ENCODE measurements at places on chromosomes 13 and 19. TPM values are rescaled to one million over a fixed set of nuclear protein-coding genes. Genes with fewer than 3 reads are reported as not detected.

DNA sequence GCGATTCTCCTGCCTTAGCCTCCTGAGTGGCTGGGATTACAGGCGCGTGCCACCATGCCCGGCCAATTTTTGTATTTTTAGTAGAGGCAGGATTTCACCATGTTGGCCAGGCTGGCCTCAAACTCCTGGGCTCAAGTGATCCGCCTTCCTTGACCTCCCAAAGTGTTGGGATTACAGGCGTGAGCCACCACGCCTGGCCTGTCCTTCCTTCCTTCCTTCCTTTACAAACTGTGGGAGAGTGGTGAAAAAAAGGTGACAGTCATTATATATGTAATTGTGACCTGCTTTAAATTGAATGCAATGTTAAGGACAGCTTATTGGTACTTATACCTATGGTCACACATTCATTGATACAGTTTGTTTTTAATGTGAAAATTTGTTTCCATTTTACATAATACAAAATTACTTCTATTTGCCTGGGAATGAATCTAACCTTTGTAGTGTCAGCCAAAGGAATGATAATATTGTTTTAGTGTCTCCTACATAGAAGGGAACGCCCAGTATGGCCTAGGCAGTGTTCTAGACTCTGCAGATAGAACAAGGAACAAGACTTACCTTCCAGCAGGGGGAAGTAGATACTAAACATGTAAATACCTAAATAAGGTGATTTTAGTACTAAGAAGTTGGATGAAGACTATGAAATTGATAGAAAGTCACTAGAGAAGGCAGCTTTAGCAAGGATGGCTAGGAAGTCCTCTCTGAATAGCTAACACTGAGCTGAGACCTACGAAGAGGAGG, 146.3 kb downstream of the GGACT start:
- DNase-seq = no peak

The ZIC5 gene
- total RNA-seq = not detected

The PALM3 gene
- total RNA-seq = not detected

- DNase-seq = no peak
Observed at GRCh38 chr19:1324806-1325567, 39.3 kb downstream of the EFNA2 start.

DNA sequence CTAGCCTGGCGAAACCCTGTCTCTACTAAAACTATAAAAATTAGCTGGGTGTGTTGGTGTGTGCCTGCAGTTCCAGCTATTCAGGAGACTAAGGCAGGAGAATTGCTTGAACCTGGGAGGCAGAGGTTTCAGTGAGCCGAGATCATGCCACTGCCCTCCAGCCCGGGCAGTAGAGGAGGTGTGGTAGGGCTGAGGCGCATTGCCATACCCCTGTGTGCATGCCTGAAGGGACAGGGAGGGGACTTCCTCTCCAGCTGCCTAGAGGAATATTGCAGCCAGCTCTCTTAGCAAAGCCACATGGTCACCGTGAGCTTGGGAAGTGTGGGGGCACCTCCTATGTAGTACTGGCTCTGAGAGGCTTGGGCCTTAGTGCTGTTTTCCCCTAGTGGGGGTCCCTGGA, 29.2 kb upstream of the PEPD start:
- DNase-seq = no peak

The REEP6 gene
- total RNA-seq = 2.8 TPM

The LRRC4B gene
- total RNA-seq = not detected

The CYP4F11 gene
- not detected for total RNA-seq

DNA sequence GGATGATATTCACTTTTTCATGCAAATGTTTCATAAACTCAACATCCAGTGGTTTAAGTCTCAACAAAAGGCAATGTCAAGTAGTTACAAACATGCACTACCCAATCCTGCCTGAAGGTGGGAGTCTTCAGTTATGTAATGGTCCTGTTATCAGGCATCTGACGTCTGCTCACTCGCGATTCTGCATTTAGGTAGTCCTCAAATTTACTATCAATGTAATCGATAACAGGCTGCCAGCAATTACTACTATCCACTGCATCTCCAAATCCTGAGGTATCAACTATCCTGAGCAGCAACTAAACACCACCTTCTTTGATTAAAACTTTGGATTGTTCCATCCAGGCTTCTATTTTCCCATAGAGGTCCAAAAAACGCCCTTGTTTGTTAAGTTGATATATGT, 51.2 kb downstream of the NLRP12 start:
- DNase-seq = no peak

GRCh38 chr13:26011996-26012821, 39.6 kb downstream of the SHISA2 start:
- peak; percentile 73 for DNase-seq

GRCh38 chr13:61466280-61466679, 50.6 kb upstream of the PCDH20 start:
- no peak for DNase-seq

The XRCC1 gene
- 40.0 TPM for total RNA-seq

DNA sequence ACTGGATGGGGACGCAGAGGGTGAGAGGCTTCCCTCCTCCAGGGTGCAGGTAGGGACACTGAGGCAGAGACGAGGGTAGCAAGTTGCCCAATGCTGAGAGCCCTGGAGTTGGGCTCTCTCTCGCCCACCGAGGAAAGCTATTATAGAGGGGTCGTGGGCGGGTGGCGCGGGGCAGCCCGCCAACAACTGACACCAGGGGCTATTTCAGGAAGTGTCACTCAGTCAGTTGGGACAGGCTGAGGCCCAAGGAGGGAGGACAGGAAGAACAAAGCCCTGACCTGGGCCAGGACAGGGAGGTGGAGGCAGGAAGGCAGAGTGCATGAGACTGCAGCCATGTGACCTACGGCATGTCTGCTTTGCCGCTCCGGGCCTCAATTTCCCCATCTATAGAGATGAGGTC, 29.9 kb downstream of the TINCR start:
- DNase-seq = no peak

GRCh38 chr13:58594747-58595600, 963.4 kb downstream of the PCDH17 start:
- DNase-seq = no peak

DNA sequence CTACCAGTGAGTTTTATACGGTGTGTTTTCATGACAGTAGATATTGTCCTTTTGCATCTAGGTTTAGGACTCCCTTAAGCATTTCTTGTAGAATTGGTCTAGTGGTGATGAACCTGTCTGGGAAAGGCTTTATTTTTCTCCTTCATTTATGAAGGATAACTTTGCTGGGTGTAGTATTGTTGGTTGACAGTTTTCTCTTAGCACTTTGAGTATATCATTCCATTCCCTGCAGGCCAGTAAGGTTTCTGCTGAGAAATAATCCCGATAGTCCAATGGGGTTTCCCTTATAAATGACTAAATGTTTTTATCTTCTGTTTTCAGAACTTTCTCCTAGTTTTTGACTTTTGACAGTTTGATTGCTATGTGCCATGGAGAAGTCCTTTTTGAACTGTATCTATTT, 57.2 kb downstream of the DNAJC3 start:
- DNase-seq = no peak

The GFY gene
- total RNA-seq = not detected

- DNase-seq = no peak
Observed at GRCh38 chr19:46081928-46082727, 41.3 kb upstream of the IGFL4 start.

GRCh38 chr19:7997809-7998480, 7.5 kb downstream of the ELAVL1 start:
- DNase-seq = no peak

DNA sequence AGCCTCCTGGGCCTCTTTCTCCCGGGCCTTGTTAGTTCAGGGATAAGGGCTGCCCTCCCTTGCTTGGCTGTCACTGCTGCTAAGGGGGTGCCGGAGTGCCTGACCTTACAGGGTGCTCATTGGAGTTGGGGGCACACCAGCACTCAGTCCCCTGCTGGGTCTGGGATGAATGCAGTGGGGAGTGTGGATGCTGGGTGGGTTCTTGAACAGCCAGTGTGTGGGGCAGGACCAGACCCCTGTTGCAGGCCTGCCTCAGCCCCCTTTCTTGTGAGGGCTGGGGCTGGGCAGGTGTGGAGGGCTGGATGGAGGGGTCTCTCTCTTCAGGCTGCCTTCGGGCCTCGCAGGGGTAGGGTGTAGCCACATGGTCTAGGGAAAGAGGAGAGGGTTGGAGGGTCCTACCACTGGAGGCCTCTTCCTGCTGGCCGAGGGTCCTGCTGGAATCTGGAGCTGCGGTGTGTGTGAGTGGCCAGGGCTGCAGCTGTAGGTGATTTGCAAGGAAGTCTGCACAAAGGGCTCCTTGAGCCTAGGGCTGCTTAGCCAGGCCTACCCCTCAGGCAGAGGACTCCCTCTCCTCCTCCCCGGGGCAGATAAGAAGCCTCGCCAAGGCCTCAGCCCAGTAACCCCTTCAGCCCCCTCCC, 3.2 kb downstream of the CEBPA start:
- DNase-seq = no peak

GRCh38 chr13:32257649-32258048, 57.5 kb downstream of the ZAR1L start:
- DNase-seq = no peak

The BAX gene
- total RNA-seq = 296 TPM

DNA sequence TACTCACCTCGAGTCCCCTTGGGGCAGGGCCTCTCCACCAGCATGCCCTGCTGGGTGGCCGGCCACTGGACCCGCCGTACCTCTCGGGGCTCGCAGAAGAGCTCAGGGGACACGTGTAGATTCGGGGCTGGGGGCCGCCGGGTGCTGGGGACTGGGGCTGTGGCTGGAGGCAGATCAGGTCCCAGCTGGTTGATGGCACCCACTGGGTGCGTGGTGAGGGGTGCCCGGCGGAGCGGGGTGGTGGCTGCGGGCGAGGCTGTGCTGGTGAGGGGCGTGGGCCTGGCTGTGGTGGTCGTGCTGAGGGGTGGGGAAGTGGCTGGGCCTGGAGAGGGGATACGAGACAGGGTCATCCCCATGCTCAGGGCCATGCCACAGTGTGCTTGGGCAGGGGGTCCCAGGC, 24.9 kb upstream of the ASF1B start:
- no peak for DNase-seq

The DACT3 gene
- total RNA-seq = 0.48 TPM

The FAM83E gene
- total RNA-seq = 2.7 TPM

DNA sequence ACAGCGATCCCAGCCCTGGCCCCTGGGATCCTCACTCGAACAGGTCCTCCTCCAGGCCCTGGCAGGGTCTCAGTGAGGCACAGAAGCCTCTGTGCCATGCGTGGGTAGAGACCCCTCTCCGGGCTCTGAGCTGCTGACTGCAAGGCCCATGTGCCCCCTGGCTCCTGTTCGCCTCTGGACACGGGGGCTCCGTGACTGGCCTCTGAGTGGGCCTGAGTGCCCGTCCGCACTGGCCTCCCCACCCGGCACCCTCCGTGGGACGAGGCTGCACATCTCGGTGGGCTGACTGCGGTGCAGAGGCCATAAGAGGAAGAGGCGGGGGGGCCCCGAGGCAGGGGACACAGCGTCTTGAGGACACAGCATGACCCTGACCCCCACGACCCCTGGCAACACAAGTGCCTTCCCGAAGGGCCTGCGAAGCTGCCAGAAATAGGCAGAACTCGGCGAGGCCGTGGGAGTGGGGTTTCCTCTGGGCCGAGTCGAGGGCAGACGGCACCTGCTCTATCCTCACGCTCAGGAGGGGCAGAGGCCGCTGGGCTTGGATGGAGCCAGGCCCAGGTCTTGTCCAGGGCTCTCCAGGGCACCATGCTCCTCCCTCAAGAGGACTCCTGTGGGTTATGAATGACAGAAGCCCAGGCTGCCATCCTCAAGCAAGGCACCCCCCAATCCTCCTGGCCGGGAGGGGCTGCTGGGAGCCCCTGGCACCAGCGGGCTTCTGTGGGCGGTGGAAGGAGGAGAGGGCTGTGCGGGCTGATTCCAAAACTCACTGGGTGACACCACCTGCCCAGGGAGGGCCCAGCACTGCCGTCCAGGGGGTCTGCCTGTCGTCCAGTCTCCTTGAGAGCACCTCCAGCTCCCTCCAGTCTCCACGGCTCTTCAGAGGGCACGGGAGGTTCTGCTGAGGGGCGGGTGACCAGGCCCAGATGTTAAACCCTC, 52.6 kb downstream of the RASA3 start:
- DNase-seq = peak; percentile 24

The ALOX5AP gene
- 63.3 TPM for total RNA-seq

DNA sequence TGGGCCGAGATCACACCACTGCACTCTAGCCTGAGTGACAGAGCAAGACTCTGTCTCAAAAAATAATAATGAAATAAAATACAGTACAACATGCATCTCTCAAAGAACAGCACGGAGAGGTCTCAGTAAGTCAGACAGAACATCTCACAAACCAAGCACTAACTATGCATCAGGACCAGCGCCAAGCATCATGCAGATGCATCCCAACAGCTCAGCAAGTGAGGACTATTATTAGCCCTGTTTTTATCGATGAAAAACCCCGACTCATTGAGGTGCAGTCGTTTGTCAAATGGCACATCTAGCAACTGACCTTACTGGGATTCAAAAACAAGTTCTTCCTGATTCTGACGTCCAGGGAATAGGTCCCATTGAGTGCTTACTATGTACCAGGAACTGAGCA, 3.8 kb downstream of the C19orf47 start:
- no peak for DNase-seq

- no peak for DNase-seq
Observed at GRCh38 chr13:33058776-33059327, 42.6 kb downstream of the KL start.

GRCh38 chr13:73146707-73147106, 87.9 kb downstream of the KLF5 start:
- DNase-seq = no peak

The ZNF665 gene
- 11.3 TPM for total RNA-seq
